NCI-H187 (cell line): ENCODE measurements at places on chromosomes 5 and 9.

- no peak for DNase-seq
These were observed 558 bp downstream of the GRPEL2 start for GRCh38 chr5:149345892-149346222.

- no peak for DNase-seq
These were observed 39.5 kb downstream of the SNCAIP start for GRCh38 chr5:122351416-122352157.

DNA sequence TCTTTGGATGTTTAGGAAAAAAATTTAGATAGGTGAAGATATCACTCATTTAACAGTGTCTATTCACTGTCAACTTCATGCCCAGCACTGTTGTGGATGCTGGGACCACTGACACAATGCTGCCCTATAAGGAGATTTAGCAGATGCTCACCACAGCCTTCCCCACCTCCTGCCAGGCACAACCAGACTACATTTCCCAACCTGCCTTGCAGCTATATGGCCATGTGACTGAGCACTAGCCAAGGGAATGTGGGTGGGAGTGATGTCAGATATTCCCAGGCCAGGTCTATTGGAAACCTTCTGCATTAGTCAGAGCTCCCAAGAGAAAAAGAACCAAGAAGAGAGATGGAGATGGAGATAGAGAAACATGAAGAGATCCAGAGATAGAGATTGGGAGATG is 302.6 kb upstream of the TAS2R1 start:
- DNase-seq: no peak

DNA sequence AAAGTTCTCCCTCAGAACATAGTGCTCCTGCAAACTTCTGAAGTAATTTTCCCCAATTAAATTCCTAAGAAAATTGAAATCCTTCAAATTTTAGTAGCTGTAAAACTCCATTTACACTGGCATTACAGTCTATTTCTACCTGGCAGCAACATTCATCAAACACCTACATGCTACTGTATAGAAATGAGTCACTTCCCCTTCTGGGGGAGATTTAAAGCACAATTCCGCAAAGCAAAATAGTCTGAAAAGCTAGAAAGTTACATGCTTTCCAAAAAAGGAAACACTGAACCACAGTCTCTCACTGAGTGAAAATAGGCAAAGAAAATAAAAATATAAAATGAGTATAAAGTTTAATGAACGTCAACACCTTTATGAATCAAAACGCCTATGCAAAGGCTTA is 43.3 kb downstream of the MCTP1 start:
- DNase-seq: no peak

DNA sequence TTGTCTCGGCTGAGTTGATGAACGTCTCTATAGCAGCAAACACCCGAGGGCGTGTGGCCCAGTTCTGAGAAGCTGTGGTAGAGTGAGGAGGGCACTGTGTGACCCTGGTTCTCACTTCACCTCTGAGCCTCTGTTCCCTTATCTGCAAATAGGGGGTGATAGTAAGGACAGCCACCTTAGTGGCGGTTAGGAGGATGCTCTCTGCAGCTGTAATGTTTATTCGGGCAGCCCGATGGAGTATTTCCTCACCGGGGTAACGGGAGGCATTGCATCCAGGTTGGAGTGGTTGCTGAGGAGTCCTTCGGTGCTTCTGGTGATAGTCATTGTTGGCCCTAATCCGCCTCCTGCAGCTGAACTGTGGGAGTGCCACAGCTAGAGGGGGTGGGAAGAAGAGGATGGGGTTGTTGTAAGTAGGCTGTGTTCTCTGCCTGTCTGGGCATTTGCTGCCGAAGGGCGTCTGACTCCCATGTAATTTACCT is 13.9 kb downstream of the PRRC2B start:
- DNase-seq: no peak

GRCh38 chr9:130927995-130928900 is 10.8 kb downstream of the FIBCD1 start:
- DNase-seq: no peak

- DNase-seq: peak; percentile 36
These were observed 11.4 kb downstream of the MTAP start for GRCh38 chr9:21813575-21814473.

- DNase-seq: no peak
These were observed 6.8 kb downstream of the SPOCK1 start for GRCh38 chr5:137492331-137492730.

DNA sequence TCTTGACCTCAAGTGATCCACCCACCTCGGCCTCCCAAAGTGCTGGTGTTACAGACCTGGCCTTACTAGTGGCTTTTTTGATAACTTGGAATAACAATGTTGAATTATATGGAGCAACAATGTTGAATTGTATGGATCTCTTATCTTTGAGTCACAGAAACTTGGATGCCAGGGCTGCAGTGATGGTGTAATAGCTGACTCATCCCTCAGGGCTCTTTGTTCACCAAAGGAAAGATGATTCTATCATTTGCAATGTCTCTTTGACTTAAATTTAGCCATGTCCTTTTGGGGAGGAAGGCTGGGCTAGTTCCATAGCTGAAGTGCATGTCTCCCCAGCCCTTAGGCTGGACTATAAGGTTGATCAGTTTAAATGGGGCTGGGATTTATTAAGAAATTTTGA is 172.3 kb downstream of the PDZD2 start:
- no peak for DNase-seq

DNA sequence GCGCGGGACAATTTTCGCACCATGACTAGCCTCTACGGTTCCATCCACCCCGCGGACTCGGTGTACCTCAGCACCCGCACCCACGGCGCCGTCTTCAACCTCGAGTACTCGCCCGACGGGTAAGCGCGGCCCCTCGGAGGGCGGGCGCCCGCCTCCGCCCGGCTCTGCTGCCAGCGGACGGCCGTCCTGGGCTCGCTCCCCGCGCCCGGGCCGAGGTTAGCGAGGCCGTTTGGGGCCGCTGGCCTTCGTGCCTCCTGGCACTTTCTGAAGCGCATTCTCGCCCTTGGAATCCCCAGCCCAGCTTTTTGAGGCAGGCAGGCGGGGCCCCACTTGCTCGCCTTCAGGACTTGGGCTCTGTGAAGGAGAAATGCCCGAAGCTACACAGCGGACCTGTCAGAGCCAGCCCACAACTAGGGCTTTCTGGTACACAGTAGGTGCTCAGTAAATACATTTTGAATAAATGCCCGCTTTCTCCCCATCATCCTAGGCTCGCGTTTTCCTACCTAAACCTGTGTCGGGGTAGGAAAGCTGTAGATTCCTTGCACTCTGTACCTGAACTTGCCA is 772 bp downstream of the DCAF10 start:
- no peak for DNase-seq

- no peak for DNase-seq
These were observed 598.8 kb upstream of the BRINP1 start for GRCh38 chr9:119967867-119968535.

DNA sequence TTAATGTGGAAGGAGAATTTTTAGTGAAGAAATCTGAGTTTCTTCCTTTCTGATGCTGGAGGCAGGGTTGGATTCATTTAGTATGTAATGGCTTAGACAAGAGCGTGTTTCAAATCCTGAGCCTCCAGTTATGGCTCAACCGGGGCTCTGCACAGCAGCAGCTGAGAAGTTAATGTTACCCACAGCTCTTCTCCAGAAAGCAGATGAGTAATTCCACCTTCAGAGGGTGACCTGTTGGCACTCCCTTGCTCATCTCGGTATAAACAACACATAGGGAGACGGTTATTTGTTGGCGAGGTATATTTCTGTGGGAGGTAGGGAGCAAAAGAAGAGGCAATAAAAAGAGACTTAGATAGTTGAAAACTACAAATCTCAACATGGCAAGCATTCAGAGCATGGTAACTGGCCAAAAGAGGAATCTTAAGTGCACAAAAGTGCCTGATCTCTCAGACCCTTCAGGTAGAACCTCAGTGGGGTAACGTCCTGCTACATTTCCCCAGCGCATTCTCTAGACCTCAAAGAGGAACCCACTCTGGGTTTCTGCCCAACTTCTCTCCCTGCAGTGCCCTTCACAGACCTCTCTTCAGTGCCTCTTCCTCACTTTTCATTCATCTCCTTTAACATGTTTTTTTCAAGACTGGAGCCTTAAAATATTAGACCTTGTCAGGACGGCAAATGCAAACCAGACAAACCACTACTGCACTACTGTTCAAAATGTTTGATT is 417.5 kb upstream of the ADAMTSL1 start:
- DNase-seq: no peak

DNA sequence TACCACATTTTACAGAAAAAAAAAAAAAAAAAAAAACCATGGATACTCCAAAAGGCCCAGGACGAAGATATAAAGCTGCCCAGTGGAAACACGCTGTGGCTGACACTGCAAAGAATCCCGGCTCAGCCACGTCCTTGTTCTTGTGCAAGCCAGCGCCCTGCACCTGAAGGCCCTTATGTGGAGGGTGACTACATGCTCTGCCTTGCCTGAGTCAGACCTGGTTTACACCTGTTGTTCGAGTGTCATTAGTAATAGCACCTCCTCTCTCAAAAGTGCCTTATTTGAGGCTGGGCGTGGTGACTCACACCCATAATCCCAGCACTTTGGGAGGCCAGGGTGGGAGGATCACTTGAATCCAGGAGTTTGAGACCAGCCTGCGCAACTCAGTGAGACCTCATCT is 54.3 kb upstream of the ZSWIM6 start:
- no peak for DNase-seq

DNA sequence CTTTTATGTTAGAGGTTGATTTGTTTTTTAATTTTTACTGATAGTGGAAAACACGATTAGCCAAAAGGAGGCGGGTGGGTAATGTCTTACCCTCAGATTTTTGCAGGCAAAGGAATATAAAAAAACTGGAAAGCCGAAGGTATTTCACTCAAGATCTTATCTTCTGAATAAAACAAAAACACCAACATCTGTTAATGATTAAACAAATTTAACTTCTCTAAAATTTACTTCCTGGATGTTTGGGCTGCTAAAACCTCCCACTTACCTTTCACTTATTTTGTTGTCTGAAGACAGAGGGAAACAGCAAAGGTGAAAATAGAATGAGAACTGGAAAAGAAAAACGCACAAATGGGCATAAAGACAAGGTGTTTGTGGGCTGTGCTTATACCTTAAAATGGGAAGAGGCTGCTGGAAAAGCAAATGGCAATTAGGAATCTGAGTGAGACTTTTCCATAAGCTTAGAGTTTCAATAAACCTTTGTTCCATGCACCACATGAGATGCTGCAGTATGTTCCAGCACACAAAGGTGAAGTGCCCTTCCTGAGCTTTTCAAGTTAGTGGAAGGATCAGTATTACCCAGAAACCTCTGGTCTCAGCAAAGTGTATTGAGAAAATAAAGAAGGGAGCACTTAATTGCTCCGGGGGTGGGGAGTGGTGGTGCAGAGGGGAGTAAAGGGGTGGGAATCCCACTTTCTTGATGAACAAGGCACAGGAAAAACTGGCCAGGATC is 298.3 kb downstream of the BNC2 start:
- no peak for DNase-seq

DNA sequence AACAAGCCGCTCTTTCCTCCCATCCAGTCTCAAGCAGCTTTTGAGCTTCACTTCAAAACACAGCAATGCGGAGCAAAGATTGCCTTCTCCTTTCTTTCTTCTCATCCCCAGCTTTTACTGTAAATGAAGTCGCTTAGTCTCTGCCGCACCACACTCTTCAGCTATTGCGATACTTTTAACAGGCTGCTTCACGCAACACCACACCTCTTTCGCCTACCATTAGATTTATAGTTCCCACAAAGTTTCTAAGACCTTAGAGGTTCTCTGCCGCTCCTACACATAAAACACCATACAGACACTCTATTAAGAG is 711 bp downstream of the PGGT1B start:
- no peak for DNase-seq

- DNase-seq: no peak
These were observed 31.2 kb downstream of the FGF18 start for GRCh38 chr5:171450423-171451331.

GRCh38 chr5:1542781-1543180 is 19.0 kb upstream of the LPCAT1 start:
- no peak for DNase-seq

GRCh38 chr9:18499980-18500379 is 26.0 kb downstream of the ADAMTSL1 start:
- peak; percentile 4 for DNase-seq

DNA sequence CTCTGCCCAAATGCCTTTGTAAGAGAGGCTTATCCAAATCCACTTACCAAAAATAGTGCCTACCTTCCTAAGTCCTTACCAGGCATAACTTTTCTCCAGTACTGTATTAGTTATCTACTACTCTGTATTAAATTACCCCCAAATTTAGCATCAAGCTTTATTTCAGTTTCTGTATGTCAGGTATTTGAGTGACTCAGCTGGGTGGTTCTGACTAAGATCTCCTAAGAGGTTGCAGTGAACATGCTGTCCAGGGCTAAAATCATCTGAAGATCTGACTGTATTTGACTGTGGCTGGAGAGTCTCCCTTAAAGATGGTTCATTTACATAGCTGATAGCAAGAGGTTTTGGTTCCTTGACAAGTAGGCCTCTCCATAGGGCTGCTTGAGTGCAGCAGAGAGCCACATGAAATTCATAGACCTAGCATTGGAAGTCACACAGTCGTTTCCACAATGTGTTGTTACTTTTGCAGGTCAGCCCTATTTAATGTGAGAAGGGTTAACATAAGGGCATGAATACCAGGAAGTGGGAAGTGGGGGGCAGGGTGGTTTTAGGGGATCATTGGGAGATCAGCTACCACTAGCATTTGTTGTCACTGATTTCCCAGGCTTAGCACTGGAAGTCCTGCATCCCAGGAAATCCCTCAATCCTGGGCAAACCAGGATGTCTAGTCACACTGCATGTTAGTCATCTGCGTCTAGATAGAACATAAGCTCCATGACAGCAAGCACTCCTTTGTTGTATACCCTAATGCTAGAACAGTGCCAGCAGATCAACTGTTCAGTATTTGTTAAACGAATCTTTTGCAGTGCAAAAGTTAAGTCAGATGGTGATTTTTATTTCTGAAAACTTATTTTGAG is 2.0 kb upstream of the ZNF622 start:
- DNase-seq: no peak

DNA sequence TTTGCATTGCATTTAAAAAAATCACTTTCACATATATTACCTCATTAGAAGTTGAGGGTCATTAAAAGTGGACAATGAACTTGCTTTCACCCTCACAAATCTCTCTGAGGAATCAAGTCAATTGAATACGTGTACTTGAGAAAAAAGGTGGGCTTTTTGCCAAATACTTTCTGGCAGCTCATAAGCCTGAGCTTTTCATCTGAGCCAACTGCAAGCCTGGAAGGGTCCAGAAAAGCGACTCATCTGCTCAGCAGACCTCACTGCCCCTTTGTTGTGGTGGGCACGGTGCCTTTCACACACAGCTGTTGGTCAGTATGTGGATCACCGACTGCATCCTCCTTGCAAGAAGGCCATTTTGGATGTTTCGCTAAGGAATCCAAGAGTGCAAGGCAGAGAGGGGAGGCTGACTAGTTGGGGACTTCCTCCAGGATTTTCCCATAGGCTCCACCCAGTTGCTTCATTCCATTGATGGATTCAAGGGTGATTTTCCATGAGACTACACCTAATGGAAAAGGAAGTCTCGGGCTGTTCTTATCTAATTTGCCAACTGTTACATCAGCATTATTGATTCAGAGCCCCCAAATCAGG is 564.7 kb downstream of the PDE4D start:
- DNase-seq: no peak

GRCh38 chr9:69104830-69105527 is 69.1 kb upstream of the TJP2 start:
- DNase-seq: peak; percentile 17

- no peak for DNase-seq
These were observed 937 bp downstream of the SVEP1 start for GRCh38 chr9:110578575-110579033.

- no peak for DNase-seq
These were observed 1.4 kb downstream of the PRR16 start for GRCh38 chr5:120465436-120465961.
